ENCODE measurements at places on chromosomes 4 and X. TPM values are rescaled to one million over a fixed set of nuclear protein-coding genes. Genes with fewer than 3 reads are reported as not detected.

The GPRASP1 gene
- total RNA-seq: 0.14 TPM

The MAGEE2 gene
- not detected for total RNA-seq

The USP17L10 gene
- total RNA-seq: not detected

The ZNF711 gene
- 0.88 TPM for total RNA-seq

The ERAS gene
- not detected for total RNA-seq

Data from airway epithelial cell (primary cell).